PC-9 (cell line): ENCODE measurements at places on chromosomes 11 and 22.

GRCh38 chr11:20084921-20085814, 75.1 kb downstream of the DBX1 start:
- no peak for DNase-seq

DNA sequence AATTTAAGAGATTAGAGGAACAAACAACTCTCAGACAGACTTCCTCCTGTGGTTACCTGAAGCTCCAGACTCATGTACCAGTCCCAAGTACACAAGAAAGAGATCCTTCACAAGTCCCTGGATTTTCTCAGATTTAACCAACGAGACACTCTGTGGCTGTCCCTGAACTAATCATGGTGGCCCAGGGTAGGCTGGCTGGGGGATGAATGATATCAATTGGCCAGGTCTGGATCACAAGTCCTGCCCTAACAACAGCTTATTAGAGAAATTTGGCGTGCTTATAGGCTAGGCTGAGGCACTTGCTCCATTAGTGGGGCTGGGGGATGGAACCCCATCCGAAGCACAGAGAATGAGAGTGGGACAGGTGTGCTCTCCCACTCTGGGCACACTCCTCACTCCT, 22.1 kb downstream of the HEPHL1 start:
- no peak for DNase-seq

DNA sequence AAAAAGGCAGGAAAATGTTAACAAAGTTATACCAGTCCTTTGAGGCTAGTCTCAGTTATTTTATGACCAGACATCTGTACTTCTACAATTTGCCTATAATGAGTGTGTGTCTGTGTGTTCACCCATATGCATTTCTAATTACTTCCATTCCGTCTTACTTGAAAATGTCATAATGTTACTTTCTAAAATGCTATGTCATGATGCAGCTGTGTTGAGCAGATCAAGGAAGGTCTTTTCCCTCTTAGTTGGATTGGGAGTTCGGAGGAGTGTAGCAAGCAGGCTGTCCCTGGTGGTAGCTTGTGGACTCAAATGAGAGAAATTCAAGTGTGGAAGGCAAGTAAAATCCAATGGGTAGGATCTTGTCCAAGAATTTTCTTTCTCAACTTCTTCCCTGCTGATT, 3.0 kb downstream of the SNX19 start:
- DNase-seq, result no peak

DNA sequence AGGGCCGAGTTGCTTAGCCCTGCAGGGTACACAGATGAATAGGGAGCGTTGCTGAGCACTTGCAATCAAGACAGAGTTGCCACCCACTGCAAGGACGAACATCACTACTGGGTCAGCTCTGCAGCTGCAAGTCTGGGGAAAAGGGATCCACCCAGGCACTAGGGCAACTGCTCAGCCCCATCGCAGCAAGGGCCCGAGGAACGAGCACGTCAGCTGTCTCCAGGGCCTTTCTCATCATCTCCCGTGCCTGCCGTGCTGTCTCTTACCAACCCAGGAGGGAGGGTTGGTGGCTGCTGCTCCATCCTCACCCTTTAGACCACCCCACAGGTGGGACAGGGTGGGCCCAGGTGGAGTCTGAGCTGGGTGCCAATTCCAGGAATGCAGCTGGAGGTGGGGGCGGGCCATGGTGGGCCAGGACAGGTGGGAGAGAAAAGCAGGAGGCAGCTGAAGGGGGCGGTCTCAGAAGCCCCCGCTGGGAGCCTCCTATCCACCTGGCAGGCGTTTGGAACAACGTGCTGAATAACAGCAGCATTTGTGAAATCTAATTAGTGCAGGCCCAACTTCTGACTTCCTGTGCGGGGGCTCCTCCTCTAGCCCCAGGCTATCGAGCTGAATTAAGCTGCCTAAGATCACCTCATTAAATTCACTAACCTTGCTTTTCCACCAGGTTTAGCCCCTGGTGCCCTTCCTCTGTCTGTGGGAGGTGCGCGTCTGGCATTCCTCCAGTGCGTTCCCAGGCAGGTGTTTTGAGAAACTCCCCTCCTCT, 252.5 kb downstream of the ST3GAL4 start:
- no peak for DNase-seq

DNA sequence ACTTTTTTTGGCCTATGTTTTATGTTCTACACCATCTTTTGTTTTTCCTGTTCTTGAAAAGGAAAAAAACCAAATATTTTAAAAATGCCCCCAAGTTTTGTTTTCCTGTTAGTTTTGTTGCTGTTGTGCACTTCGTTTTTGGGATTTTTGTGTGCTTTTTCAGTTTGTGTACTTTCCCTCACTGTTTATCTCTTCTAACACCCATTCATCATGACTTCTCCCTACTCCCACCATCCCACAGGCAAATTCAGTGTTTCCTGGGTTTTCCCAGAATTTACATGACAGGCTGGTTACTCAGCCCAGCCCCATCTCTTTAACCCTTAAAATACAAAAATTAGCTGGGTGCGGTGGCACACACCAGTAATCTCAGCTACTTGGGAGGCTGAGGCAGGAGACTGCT, 15.6 kb downstream of the TMEM123 start:
- DNase-seq, result no peak

- no peak for DNase-seq
Observed at GRCh38 chr22:48717883-48718817, 1109.5 kb downstream of the BRD1 start.

DNA sequence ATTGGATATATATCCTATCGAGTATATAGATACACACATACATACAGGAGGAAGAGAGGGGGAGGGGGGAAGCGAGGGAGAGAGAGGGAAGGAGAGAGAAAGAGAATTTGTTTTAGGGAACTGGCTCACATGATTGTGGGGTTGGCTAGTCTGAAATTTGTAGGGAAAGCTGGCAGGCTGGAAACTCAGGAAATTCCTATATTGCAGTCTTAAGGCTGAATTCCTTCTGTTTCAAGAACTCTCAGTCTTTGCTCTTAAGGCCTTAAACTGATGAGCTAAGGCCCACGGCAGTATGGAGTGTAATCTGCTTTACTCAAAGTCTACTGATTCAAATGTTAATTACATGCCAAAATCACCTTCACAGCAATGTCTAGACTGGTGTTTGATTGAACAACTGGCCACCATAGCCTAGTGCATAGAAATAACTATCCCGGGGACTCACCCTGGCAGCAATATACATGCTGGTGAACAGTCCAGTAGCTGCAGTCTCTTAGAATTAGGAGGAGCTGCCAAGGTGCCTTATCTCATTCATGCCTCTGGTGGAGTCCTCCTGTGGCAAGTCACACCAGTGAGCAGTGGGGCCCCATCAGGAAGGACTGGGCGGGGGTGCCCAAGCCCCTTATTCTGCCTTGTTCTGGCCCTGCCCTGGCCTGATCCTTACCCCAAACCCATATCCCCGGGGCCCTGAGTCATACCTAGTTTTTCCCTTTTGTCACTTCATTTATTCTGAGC, 59.7 kb upstream of the AMPD3 start:
- no peak for DNase-seq

GRCh38 chr22:32842486-32842885, 41.0 kb downstream of the TIMP3 start:
- no peak for DNase-seq

DNA sequence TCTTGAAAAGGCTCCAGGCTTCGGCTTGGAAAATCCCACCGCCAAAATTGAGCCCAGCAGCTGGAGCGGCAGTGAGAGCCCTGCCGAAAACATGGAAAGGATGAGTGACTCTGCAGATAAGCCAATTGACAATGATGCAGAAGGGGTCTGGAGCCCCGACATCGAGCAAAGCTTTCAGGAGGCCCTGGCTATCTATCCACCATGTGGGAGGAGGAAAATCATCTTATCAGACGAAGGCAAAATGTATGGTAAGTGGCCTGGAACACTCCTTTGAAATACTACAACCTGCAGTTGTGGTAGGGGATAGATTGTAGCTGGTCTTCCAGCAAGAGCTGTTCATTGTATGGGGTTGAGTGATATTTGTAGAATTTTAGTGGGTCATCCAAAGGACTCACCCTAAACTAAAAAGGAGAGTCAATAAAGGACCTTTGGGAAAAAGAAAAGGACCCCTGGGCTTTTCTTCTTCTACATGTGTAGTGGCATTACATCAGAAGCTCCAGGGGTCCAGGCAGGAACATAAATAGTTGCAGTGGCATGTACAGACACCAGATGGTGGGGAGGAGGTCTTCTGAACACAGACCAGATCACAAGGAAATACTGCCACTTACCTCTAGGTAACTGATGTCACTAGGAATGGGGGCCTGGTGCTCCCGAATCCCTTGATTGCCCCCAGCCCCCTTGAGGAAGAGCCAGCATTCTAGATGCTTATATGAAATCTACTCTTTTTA, 90.1 kb downstream of the TEAD1 start:
- DNase-seq, result no peak

DNA sequence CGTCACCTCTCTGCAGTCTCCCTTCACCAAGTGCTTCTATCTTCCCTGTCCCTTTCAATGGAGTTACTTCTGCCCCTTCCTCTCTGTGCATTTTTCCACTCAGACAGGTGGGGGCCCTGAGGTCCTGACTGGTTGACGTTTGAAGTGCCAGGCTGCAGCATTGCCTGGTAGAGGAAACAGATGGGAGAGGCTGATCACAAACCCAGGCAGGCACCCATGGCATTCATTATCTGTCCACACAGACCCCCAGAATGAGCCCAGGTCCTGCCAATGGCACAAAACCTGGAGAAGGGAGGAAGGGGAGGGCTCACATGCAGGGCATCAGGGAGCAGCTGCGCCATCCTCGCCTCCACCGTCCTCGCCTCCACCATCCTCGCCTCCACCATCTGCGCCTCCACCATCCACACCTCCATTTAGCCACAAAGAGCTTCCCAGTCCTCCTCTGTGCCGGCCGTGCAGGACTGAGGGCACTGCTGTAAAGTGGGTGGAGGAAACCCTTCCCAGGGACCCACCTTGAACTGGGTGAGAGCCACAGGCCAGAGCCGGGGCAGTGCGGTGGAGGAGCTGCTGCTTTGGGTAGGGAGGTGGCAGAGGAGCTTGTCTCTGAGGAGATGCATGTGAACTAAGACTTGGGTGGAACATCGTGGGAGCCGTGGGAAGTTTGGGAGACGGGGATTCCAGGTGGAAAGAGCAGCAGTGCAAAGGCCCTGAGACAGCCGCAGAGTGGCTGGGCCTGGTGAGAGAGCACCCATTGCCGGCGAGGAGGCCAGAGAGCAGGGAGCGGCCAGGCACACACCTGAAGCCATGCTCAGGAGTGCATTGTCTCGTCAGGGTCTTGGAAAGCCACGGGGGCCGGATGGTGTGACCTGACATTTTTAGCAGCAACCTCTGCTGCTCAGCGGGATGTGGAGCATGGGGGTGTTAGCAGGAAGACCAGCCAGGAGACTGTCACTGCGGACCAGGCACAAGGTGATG, 145.1 kb downstream of the TBC1D22A start:
- DNase-seq, result no peak

- DNase-seq, result no peak
Observed at GRCh38 chr11:128291007-128291406, 296.4 kb downstream of the ETS1 start.
